ENCODE measurements at places on chromosomes 2 and 18.

DNA sequence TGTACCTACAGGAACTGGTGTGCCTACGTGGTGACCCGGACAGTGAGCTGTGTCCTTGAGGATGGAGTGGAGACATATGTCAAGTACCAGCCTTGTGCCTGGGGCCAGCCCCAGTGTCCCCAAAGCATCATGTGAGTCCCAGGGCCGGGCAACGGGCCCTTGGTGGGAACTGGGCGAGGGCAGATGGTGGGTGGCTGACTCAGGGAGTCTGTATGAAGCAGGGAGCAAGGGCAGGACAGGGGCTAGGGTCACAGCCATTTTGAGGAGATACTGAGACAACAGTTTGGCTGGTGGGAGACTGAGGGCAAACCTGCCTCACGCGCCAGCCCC is 1.7 kb downstream of the EMILIN1 start:
- DNase-seq, result no peak

GRCh38 chr18:14907420-14907819 is 159.4 kb downstream of the ANKRD30B start:
- DNase-seq, result no peak

GRCh38 chr18:58991167-58991798 is 126.6 kb downstream of the ZNF532 start:
- DNase-seq, result no peak

GRCh38 chr2:104638859-104639202 is 215.1 kb upstream of the POU3F3 start:
- peak; percentile 25 for DNase-seq

- no peak for DNase-seq
Observed at GRCh38 chr2:61045999-61046398, 19.7 kb upstream of the SANBR start.

DNA sequence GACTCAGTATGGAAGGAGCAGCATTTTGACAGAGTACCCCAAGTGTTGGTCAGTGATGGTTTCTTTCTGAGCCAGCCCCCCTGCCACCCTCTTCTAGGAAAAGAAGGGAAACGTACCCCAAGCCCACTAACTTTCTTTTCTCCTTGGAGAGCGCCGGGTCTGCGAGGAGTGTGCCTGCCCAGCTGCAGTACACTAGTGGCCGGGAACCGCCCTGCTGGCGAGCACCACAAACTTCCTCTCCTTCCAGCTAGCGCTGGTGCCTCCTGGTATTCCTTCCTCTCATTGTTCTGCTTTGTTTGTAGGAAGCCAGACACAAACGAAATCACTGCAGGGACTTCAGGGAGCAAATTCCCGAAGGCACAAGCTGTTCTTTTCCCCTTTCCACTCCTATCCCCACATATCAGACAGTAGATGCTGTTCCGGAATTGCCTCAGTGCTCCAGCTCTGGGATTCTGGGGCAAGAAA is 1.8 kb downstream of the CCDC85A start:
- no peak for DNase-seq

- no peak for DNase-seq
Observed at GRCh38 chr2:112187805-112188596, 49.8 kb downstream of the FBLN7 start.
